ENCODE measurements at places on chromosomes 7 and 10.

DNA sequence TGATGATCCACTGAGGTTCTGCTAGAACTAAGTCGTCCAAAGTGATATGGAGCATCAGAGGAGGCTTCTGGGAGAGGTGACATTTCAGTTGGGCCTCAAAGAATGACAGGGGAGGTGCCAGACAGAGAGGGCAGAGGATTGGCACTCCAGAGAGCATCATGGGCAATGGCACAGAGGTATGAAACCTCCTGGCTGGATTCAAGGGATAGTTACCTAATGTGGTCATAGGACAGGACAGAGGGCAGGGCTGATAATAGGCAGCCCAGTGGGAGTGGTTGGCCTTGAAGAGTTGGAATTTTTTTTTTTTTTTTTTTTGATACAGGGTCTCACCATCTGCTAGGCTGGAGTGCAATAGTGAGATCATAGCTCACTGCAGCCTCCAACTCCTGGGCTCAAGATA lies 7.6 kb downstream of the SRRM3 start:
- no peak for DNase-seq

DNA sequence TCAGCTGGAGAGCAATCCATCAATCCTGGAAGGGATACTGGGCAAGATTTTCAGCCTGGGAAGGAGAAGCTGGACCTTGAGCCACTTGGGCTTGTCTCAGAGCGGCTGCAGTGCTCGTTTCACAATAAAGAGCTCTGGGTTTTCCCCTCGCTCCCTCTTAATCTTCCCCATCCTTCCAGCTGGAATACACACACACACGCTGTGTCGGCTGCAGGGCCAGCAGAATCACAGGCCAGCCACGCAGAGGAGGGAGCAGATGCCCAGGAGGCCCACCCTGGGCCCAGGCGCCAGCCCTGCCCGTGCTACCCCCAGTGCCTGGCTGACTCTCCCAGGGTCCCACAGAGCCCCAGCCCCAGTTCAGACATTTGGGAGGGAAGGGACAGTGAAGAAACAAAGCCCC lies 255.1 kb downstream of the TNS3 start:
- no peak for DNase-seq

DNA sequence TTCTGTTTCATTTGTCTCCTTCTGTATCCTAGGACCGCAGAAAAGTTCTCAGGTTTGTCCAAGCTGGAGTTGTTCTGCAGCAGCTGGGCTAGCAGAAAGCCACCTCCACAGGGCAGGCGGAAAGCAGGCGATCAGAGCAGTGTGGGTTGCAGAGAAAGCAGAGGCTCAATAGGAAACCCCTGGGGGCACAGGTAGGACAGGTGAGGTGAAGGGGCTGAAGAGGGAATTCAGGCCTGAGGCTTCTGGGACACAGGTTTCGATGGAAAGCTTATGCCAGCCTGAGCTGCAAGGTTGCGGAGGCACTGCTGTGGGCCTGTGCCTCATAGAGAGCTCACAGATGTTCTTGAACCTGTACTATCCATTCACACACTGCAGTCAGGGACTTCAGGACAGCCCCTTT lies 194.9 kb upstream of the TPK1 start:
- no peak for DNase-seq

- DNase-seq = no peak
Observed at GRCh38 chr7:23410446-23411183, 59.7 kb downstream of the IGF2BP3 start.

DNA sequence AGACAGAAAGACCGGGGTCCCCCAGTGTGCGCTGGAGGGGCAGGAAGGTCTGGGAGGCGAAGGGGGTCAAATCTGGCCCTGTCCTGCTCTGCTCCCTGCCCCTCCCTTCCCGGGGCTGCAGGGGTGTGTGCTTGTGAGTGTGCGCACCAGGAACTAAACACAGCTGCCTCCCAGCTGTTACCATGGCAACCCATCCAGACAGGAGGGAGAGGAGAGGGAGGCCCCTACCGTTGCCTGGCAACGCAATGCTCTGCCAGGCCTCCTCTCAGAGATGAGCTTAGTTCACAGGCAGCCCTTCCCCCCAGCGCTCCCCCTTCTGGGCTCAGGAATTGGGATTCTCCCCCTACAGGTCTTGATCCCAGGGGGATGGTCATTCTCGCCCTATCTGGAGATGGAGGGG lies 6.1 kb downstream of the NYAP1 start:
- DNase-seq = peak; percentile 92

GRCh38 chr7:30707391-30708357 lies 25.4 kb upstream of the CRHR2 start:
- DNase-seq = no peak

All from hematopoietic multipotent progenitor cell treated with erythropoietin and hydrocortisone succinate and interleukin-3 and kit ligand, for 8 days (in vitro differentiated cells).